Suppressor macrophage treated with lipopolysaccharide for 1 hour (primary cell): ENCODE measurements at places on chromosomes 2 and 18.

GRCh38 chr18:76098674-76099411 lies 396.2 kb downstream of the ZNF516 start:
- no peak for DNase-seq

GRCh38 chr18:39647627-39648534 lies 2082.3 kb upstream of the CELF4 start:
- DNase-seq: no peak

GRCh38 chr2:69828938-69829255 lies 563 bp upstream of the GMCL1 start:
- DNase-seq: no peak

DNA sequence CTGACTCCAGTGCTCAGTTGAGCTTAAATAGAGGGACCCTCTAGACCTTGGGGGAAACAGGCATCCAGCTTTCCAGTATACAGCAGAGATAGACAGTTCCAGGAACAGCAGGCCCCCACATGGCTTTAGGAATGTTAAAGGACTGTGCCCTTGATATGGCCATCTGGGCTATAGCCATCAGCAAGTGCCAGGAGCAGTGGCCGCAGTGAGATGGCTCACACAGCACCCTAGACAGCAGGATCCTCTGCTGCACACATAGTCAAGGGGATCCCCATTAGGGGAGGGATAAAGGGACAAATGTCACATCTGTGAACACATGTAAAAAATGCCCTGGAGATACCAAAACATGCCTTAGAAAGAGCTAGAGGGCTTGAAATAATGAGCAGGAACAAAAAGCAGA lies 213.4 kb downstream of the PTH2R start:
- no peak for DNase-seq

GRCh38 chr2:8230466-8230865 lies 451.4 kb upstream of the ID2 start:
- DNase-seq: no peak

DNA sequence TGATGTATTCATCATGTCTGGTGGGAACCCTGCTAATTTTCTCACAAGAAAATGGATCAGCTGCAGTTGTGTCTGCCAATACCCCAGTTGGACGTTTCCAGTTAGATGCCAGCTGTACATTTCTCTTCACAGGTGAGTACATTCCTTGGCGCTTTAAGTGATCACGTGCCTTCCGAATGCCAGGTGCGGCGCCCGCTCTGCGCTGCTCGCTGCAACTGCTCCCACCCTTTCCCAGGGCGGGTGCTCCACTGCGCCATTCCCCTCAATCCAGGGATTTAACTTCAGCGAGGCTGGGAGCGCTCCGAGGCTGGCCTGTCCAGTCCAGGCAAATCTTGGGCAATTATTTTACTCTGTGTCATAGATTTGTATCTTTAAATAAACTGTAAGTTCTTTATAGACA lies 225.0 kb upstream of the RAB6C start:
- no peak for DNase-seq

DNA sequence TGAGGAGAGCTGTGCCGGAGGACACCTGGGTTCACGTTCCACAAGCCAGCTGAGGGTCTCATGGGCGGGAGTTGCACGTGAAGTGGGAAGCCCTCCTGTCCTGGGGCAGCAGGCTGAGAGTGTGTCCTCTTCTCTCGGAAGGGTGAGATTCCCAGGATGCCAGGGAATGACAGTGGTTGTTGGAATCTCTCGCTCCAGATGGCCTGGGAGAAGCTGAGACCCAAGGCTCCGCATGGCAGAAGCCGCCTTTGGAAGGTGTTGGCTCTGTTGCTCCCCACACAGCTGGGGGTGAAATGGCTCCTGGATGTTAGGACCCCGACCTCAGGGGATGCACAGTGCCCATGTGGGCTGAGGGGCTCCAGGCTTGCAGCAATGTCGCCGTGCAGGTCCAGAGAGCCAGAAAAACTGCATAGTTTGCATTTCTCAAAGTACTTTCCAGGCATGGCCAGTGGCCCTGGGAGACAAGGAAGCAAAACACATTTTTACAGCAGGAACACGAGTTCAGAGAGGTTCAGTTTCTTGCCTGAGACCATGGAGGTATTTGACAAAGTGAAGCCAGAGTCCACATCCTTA lies 153.4 kb downstream of the TMEM18 start:
- DNase-seq: no peak

DNA sequence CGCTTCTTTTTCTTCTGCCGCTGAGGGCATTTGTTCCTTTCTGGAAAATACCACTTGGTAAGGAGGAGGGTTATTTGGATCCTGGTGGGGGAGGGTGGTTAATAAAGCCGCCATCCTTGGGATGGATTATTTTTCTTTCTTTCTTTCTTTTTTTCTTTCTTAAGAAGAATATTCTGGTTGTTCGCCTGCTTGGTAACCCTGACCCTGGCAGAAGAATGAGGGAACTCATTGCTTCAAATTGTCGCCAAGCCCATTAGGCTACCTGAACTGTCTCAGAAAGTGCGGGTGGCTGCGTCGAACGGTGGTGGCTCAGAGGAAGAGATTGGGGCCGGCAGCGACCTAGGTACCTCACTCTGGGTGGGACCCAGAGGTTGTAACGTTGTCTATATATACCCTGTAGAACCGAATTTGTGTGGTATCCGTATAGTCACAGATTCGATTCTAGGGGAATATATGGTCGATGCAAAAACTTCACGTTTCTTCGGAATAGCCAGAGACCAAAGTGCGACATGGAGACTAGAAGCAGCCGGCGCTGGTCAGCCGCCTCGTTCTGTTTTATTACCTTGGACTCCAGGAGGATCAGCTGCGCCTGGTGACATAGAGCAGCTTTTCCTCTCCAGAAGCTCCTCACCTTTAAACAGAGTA lies 1.3 kb upstream of the HOXD4 start:
- DNase-seq: no peak

DNA sequence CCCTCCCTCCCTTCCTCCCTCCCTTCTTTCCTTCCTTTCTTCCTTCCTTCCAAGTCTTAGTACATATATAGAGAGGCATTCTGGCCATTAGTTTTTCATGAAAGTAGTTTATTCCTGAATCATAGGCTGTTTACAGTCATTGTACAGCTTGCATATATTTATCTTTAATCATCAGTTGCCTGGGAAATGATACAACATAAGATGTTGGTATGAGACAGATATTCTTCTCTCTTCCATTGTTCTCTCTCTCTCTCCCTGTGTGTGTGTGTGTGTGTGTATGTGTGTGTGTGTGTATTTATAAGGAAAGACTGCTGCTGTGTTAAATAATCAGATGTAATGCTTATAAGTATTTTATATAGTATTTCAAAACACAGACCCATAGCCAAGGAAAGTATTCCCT lies 289.8 kb upstream of the UBE2E3 start:
- no peak for DNase-seq

GRCh38 chr2:234861841-234862735 lies 89.7 kb upstream of the SH3BP4 start:
- DNase-seq: no peak

DNA sequence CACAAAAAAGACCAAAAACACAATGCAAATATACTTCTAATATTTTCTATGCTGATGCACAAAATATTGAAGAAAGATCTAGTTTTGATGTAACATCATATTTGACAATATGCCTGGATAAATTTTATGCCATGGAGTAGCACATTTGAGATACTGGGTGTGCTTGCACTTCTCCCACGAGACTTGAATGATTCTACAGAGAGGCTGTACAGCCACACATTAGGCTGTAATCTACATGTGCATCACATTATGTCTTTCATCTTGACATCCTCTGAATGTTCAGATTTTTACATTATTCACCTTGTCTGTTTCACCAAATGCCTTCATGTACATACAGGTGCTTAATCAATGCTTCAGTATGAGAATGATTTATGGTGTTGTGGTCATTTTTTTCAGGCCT lies 756.4 kb upstream of the CDH7 start:
- no peak for DNase-seq

DNA sequence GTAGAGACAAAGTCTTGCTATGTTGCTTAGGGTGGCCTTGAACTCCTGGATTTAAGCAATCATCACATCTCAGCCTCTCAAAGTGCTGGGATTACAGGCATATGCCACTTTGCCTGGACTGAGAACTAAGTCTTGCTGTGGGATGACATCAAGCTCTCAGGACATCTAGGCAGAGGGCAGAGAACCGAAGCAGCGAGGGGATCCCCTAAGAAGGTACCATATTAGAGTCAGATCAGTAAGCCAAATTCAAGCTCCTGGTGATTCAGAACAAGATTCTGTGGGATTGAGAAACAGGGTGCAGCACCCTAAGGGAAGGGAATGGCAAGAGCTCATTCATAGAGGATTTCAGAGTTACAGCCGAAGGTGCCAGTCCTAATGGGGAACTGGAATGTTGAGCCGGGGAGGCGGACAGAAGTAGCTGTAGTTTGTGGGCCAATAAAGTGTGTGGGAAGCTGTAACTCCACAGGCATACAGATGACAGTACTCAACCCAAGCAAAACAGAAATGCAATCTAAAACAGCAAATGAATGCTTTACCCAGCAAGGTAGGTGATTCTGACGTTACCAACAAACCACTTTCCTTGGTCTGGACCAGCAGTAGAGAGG lies 30.9 kb downstream of the EPHA4 start:
- no peak for DNase-seq

DNA sequence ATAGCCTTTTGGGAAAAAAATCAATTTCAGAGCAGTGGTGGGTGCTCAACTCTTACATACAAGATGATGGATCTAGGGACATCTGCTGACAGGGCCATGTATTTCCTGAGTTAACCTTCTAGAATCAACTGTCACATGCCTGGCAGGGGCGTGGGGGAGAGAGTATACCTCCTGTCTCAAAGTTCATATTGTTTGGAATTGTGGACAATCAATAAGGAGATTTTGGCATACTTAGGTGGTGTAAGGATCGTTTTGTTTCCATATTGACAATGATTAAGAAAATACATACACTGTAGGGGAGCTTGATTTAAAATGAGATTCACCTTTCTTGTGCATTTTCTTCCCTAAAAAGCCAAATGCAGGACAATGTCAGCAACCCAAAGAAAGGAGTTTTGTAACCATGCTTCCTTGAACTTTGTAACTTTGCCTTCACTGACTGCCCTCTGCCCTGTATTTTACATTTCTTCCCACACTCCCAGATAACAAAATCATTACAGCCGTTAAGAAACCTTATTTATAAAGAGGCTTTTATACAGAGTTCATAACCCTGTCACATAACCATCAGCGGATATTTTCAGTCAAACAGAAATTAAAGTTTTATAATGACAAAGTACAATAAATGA lies 88.4 kb downstream of the MEP1B start:
- no peak for DNase-seq

- no peak for DNase-seq
These were observed 56.7 kb downstream of the GALNT14 start for GRCh38 chr2:31081492-31081891.

GRCh38 chr2:239252393-239252792 lies 148.4 kb downstream of the HDAC4 start:
- no peak for DNase-seq

- DNase-seq: no peak
These were observed 42.1 kb upstream of the TMEM131 start for GRCh38 chr2:98037666-98038336.

GRCh38 chr2:241974096-241974495 lies 104.6 kb downstream of the RTP5 start:
- no peak for DNase-seq
